ENCODE measurements at places on chromosomes 1 and 21.

DNA sequence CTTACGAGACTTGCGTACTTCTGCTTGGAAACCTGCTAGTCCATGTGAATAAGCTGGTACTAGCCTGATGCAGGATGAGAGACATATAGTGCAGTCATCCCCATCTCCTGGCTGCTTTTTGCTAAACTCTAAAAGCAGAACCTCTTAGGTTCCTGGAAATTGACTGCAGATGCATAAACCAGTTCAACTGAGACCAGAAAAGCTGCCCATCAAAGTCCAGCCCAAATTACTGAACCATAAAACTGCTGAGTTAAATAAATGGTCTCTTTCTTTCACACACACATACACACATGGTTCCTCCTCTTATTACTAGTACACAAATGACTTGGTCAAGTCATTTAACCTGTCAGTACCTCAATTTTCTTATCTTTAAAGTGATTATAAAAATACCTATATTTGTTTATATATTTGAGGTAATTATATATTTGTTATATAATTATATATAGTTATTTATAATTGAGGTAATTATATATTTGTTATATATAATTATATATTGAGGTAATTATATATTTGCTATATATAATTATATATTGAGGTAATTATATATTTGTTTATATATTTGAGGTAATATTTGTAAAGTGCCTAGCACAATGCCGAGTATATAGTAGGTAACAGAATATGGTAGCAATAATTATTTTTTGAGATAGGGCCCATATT, 25.2 kb upstream of the RABGAP1L start:
- no peak for DNase-seq

DNA sequence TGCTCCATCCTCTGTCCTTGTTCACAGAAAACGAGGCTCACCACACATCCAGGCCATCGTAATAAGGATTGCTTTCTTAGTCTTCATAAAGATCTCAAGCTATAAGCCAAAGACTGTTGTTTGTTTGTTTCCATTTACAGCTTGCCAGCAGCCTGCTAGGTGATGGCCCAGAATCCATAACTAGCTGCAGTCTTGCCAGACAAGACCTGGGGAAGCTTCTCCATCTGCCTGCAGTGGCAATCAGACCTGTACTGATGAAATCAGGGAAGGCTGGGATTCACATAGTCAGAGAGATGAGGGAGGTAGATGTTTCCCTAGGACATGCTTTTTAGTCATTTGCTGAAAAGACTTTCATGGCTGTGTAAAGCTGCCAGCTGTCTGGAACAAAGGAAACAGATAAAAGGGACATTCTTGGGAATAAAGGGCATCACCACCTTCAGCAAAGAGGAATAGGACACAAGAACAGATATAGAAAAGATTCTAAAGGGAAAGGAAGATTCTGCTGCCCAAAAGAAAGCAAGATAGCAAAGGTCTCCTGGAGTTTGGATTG, 51.0 kb downstream of the MT1HL1 start:
- no peak for DNase-seq

- no peak for DNase-seq
Measured at GRCh38 chr1:22665752-22666151, 12.7 kb downstream of the C1QB start.

- DNase-seq = no peak
Measured at GRCh38 chr1:66532798-66533783, 862 bp upstream of the SGIP1 start.

- DNase-seq = no peak
Measured at GRCh38 chr1:3304692-3305091, 149.8 kb upstream of the ARHGEF16 start.

DNA sequence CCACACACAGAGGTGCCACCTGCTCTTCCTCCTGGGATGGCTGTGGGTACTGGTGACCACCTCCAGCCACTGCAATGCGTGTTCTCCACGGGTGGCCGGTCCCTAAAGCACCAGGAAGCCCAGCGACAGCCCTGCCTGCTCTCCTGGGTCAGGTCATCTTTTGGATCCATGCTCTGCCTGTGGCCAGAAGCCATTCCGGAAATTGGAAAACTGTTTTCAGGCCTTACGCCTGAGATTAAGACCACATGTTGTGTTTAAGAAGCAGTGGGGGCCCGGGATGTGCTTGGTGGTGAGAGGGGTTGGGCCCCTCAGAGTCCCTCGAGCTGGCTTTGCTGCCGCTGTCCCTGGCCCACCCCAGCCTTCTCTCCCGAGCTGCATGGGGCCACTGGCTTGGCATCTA, 150.8 kb downstream of the PEX14 start:
- no peak for DNase-seq

- no peak for DNase-seq
Measured at GRCh38 chr1:55682198-55682597, 467.0 kb upstream of the USP24 start.

- DNase-seq = no peak
Measured at GRCh38 chr21:42799516-42799915, 79.8 kb downstream of the WDR4 start.

GRCh38 chr1:168476588-168477385, 67.0 kb downstream of the XCL2 start:
- no peak for DNase-seq

GRCh38 chr1:111471012-111471411, 2.8 kb upstream of the C1orf162 start:
- DNase-seq = peak; percentile 78

DNA sequence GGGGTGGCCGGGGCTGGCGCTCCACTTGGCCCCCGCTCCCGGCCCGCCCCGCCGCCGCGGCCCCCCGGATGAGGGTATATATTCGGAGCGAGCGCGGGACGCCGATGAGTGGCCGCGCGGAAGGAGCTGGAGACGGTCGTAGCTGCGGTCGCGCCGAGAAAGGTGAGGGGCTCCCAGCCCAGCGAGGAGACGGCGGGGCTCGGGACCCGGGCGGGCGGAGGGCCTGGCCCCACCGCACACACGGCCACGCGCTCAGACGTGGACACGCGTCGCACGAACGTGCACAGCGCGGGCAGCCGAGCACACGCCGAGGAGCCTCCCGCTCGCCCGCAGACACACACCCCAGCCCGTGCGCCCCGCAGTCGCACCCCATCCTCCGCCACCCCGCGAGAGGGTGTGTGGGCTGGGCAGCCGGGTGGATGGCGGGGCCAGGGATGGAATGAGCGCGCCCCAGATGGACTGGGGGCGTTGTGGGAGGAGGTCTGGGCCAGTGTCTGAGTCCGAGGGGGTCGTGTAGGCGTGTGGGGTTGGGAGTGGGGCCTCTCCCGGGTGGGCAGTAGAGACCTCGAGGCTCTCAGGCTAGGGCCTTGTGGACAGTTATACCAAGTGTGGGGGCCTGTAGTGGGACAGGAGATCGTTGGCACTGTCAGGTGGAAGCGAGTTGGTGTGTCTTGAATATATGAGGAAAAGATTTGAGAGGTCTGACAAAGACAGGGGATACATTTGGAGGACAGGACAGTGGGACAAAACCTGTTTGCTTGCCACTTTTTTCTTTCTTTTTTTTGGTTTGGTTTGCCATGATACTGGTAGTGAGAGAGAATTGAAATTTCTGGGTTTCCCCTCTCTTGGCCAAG, at the start of gene UAP1:
TSS of gene UAP1 (plus strand) at position 107 of the 854 bp plus-strand sequence. CDS start 4,347 bp downstream, outside the sequence.
- no peak for DNase-seq

- DNase-seq = no peak
Measured at GRCh38 chr1:19300211-19300610, 11.6 kb upstream of the AKR7A3 start.

DNA sequence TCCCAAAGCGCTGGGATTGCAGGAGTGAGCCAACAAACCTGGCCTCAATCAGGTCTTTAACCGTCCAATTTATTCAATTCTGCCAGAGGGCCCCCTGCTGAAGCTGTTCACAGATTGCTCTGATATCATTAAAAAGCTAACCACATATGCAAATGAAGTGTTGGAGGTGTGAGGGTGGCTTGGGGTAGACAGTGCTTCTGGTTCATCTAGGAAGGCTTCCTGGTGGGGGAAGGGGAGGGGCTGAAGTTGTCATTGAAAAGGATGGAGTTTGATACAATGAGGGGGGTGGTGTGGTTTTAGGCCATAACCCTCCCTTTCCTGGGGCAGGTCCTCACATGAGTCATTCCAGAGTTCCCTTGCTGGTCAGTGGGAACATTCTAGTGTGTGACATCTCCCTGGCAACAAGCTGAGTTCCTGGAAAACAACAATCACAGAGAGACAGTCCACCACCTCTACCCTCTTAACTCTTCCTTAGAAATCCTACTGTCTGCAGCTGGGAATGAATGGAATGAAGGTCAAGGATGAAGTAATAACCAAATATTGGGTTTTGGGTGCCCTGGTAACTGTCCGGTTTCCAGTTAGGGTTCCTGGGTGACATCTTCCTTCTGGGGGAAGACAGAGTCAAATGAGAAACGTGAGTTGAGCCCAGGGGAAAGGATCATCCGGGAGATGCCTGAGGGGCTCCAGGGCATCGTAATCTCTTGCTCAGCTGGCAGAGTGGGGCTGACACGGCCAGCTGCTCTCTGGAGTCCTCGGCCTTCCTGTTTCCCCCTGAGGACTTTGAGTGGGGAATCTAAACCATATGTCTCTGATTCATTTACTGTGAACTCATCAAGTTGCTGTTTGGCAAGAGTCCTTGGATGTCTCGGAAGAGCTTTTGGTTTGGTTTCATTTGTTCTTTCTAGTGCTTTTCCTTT, 32.2 kb downstream of the BATF3 start:
- DNase-seq = peak; percentile 17

DNA sequence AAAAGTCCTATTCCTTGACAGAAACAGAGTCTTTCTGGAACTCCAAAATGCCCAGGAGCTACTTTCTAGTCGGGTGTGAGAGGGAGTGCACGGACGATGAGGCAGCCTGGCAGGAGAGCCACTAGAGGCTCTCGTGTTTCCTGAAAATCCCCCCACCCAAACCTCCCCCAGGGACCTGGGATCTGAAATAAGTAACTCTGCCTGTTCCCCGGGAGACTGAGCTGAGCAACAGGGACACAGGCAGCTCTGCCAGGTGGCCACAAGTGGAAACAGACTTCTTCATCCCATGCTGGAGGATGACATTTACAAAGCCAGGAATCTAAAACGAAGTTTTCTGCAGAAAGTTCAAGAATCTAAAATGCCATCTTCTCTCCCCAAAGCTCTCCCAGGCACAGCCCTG, 77.1 kb downstream of the ITPKB start:
- DNase-seq = no peak

DNA sequence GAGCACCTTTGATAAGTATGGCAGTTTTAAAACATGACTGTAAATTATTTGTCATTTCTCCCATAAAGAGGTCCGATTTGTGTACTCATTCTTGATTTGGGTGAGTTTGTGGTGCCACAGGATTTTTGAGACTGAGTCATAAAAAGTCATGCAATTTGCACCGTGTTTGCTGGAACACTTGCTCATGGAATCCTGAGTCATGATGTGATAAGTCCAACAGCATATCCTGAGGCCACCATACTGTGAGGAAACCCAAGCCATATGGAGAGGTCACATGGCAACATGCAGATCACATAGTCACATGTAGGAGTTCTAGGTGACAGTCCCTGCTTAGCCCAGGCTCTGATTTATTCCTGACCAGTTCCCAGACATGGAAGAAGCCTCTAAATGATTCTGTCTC, 40.8 kb upstream of the PRRX1 start:
- no peak for DNase-seq

GRCh38 chr1:2919841-2920240, 101.4 kb upstream of the ACTRT2 start:
- no peak for DNase-seq

GRCh38 chr1:245279346-245279745, 124.6 kb downstream of the KIF26B start:
- DNase-seq = no peak

DNA sequence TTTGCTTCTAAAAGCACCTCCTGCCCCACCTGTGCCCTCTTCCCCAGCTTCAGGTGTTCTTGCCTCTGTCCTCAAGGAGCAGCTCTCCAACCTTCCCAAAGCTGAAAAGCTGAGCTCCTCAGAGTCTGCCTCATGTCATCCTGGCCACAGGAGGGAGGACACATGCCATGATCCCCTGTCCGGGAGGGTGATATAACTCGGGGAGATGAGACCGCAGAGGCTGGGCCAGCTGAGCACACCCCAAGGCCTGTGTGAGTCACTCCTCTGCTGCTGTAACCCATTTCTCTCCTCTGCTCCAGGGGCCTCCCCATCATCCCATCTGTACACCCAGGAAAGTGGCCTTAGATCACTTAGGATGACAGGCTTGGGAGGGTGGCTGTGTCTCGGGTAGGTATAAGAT, 49.8 kb downstream of the EPHB2 start:
- DNase-seq = no peak

GRCh38 chr1:245370905-245371581, 216.3 kb downstream of the KIF26B start:
- DNase-seq = no peak

DNA sequence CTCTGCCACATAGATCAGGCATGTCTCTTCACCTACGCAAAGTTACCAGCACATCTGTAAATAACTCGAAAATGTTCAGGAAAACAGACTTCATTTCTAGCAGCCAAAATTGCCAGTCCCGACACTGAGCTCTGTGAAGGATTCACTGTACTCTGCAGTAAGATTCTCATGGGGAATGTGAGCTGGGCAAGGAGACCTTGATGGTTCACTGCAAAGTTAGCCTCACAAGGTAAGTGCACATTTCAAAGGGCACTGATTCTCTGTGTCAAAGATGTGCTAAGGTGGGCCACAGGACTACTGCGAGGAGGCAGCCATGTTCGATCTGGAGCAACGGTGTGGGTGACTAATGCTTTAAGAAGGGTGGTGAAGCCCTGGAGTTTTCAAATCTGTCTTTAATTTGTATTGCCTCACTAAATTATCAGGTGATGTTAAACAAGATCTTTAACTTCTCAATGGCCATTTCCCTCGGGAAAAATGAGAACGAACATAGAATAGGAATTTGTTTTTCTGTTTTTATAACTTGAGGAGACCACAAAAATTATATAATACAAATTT, 25.2 kb downstream of the STPG1 start:
- DNase-seq = no peak

GRCh38 chr1:8478566-8478965, 160.7 kb downstream of the SLC45A1 start:
- DNase-seq = no peak

- no peak for DNase-seq
Measured at GRCh38 chr1:40742363-40743061, 41.1 kb upstream of the KCNQ4 start.

DNA sequence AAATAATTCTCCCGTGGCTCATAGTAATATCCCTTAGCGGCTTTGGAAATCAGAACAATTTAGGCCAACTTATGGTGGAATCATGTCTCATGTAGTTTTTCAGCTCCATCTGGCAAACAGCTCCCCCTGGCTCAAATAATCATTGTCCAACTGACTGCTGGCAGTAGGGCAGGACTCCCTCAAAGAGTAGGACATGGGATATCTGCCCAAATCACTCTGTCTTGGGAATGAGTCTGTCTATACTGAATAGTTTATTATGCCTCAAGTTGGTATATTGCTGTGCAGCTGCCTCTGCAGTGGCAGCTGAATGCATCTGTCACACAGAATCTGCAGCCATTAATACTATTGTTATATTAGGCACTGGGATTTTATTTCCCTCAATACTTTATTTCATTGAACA, 255.7 kb downstream of the COL11A1 start:
- no peak for DNase-seq

Measured in CD4-positive, alpha-beta T cell treated with Interleukin-15 for 4 hours (primary cell).